ENCODE measurements at places on chromosomes 5 and 9.

- DNase-seq: no peak
Measured at GRCh38 chr5:109125755-109126429, 283.9 kb downstream of the PJA2 start.

- no peak for DNase-seq
Measured at GRCh38 chr5:639584-640213, 27.6 kb downstream of the CEP72 start.

- DNase-seq: no peak
Measured at GRCh38 chr9:125744616-125745015, 2.6 kb upstream of the PBX3 start.

DNA sequence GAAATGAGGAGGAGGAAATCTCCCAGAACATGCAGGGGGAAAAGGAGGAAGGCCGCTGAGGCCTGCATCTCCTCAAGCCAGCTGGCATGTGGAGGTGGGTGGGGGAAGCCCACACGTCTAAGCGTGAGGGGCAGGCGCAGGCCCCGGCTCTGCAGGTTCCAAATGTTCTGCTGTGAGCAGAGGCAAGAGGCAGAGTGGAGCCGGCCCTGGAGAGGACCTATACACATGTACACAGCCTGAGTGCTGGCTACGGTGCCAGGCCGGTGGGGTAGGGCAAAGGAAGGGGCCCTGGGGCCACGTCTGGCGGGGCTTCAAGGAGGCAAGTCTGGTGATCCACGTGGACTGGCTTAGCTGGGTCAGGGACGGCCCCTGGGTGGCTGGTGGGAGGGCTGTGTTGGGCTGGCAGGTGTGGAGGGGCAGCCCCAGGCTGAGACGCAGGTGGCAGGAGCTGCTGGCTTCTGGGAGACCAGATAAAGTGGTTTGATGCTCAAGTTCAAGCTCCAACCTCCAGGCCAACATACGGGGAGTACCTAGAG lies 26.4 kb downstream of the LPCAT1 start:
- no peak for DNase-seq

GRCh38 chr5:174071484-174071883 lies 26.0 kb downstream of the NSG2 start:
- no peak for DNase-seq

- no peak for DNase-seq
Measured at GRCh38 chr9:126925876-126926275, 11.3 kb downstream of the RALGPS1 start.
